Occipital lobe (tissue), 3 donors: ENCODE measurements at places on chromosomes 3 and 15. TPM values are rescaled to one million over a fixed set of nuclear protein-coding genes. Genes with fewer than 3 reads are reported as not detected.

GRCh38 chr15:63018639-63019038 is 23.9 kb upstream of the TPM1 start:
- DNase-seq, result no peak

DNA sequence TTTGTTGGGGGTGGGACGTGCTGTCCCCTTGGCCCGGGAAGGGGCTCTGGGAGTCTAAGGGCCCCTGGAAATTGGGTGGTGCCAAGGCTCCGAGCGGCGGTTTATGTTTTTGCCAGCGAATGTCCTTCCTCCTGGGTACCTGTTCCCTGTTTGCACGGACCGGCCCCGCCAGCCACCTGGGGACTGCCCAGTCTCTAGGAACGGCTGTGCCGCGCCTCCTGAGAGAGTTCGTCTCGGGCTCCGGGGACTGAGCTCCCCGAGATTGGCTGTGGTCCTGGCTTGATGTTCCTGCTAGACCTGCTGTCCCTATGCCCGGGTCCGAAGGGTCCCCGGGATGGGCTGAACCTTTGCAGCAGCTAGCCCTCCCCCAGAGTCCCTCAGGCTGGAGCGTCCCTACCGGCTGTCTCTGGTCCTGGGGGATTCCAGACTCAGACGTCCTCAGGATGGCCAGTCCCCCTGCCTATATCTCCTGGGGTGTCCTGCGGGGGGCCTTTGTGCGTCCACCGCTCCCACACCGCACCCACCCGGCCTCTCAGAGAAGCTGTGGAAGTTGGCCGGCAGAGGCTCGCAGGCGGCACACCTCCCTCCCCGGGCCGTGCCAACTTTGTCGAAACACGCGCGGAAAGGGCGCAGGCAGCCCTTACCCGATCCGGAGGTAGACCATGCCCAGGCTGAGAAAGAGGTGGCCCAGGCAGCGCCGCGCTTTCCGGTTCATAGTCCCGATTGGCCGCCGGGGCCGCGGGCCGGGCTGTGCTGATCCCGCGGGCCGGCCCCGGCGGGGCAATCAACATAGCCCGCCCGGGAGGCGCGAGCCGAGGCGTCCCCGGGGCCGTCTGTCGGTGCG is 547 bp downstream of the WNT7A start:
- no peak for DNase-seq

DNA sequence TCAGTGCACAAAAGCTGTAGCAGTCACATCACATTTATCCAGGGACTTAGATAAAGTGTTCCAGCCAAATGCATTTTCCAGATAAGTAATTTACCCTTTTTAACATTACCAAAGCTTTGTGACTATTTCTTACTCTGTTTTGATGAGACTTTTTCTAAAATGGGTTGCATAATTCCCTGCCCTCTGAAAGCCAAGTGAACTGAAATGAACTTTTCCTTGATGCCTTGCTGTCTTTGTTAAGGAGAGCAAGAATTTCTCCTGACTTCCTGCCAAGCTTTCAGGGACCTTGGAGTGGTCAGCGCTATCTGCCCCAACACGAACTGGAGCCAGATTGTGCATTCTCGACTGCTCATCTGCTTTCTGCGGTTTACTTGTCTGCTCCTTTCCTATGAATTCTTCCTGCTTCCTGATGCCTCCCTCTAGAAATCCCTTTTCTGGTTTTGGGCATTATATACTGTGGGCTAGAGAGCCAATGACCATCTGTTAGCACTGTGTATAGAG is 34.8 kb downstream of the EIF4E3 start:
- DNase-seq, result no peak

DNA sequence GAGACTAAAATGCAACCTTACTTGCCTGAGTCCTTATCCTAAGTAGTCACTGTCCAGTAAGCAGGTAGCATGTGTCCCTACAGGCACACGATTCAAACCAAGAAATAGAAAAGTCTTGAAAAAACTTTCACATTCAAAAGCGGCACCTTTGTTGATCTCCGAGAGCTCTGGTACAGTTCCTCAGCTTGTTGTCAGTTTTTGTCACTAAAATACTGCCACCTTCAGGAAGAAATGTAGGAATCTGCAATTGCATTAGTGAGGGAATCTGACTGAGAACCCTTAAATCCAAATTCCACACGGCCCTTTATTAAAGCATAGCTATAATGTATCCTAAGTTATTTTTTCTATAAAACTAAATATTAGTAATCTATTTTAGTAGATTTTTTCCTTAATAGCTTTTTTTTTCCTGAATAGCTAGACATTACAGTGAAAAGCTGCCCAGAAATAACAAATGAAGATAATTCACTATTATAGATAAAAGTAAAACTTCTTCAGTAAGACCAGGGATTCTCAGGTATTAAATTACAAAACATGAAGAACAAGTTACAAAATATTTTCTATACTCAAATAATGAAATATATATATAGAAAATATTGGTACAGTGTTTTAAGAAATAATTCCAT is 44.0 kb downstream of the CCDC54 start:
- peak; percentile 2 for DNase-seq

Gene ZIC1
- total RNA-seq, result 15.6 TPM

DNA sequence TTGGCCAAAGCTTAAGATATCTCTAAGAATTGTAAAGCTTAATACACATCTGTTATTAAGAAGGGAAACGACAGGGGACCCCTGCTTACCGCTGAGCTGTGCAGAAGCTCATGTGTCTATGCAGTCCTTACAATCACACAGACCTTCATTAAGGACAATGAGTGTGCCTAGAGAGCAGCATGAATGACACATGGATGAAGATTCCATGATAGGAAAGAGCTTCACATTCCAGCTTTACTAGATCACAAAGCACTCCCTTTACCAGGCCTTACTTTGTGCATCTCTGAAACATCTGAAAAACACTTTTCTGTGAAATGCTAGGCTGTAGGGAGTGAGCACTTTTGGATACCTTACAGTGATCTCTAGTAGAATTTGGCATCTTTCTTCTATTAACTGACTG is 32.0 kb downstream of the RNF168 start:
- no peak for DNase-seq

DNA sequence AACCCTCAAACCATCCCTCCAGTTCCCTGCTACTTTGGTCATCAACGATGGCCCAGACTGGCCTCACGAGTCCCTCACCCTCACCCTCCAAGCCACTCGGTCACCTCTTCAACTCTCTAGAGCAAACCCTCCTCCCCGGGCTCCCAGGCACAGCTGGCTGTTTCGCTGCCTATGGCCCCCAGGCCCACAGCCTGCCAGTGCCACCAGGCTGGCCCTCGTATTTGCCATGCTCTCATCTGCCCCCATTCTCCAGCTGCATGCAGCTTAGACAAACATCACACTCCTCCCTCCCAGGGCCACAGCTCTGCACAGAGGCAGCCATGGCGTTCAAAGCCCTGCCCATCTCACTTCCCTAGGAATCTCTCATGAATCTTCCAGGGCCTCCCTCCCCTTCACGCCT is 13.8 kb downstream of the RAB43 start:
- no peak for DNase-seq

- no peak for DNase-seq
Measured at GRCh38 chr3:188646592-188646991, 492.6 kb downstream of the LPP start.

GRCh38 chr3:186100398-186100797 is 8.5 kb downstream of the ETV5 start:
- no peak for DNase-seq

DNA sequence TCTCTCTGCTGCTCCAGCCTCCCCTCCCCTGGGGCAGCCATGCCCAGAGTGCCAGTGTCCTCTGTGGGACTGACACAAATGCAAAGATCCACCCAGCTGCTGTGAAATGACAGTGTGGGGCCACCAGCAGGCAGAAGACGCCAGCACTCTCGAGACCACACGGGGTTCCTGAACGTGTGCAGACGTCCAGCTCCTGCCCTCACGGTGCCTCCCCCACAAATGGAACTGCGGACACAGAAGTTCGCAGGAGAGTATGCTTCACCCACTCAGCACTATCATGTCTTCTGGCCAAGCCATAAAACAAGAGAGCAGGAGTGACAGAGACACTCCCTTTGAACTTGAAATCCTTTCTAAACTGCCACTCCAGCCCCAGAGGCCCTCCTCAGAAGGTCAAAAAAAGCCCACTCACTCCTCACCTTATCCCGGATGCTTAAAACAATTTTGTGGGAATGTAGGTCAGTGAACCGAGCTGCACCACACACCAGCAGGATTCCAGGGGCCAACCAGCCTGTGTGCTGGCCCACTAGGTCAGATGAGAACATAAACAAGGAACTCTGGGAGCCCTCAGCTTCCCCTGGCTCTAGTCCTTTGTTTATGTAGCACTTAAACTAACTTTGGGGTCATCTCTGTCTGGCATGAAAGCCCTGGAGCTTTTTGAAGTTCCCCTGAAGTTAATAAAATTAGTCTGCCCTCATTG is 112.6 kb downstream of the DNAJB8 start:
- no peak for DNase-seq

Gene ITIH1
- 0.94 TPM for total RNA-seq

Gene MKRN2OS
- not detected for total RNA-seq

- DNase-seq, result no peak
Measured at GRCh38 chr15:58433597-58434333, 2.0 kb downstream of the LIPC start.

Gene GOLGA6L9
- total RNA-seq, result 5.3 TPM

DNA sequence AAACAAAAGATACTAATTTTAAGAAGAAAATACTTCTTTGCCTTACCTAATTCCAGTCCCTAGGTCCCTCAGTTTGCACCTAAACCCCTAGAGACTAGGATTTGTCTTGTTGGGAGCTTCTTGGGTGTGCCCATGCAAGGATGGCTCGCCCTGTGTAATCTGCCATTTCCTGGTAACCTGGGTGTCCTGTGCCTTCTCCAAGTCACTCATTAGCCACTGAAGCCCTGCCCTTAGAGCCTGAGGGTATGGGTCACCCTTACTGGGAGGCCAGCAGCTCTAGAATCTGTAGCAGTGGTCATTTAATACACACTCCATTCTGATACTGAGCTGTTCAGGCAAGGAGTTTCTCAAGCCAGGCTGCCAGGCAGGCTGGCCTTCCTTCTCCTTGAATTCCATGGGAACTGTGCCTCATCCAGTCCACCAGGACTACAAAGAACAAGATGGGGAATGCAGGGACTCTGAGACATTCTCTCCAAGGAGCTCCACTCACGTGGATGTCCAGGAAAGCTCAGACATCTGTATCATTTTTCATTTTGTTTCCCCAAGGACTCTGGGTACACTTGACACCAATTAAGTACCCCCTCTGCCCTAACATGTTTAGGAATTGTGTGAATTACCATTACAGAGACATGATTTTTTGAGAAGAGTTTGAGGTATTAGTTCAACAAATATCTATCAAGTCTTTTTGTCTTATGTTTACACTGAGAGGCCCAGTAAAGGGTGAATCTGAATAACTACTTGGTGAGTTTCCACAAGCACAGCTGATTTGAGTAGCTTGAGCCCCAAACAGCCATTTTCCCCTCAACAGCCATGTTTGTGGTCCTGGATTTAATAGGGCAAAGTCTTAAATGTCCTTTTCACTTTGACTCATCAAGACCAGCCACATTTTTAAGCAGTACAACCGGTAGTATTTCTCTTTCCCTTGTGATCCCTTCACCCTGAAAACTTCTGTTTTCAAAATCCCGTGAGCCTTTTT is 52.6 kb downstream of the ARNT2 start:
- DNase-seq, result no peak

DNA sequence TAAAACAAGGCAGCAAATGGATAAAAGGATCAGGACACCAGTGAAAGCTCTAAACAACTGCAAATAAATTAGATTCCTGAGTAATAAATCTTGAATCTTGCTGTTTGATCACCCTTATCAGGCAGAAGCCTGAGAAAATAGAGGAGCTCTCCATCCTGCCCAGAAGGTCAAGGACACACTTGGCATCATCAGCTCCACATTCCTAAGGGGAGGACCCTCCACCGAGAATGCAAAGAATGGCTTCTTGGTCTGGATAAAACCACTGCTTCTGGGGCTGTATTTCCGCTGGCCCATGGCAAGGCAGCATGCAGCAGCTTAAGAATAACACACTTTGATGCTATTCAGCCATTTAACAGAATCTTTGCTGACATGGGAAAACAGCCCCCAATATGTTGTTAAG is 108.9 kb upstream of the TSC22D2 start:
- DNase-seq, result no peak

Gene PSTPIP1
- total RNA-seq, result 0.62 TPM

Gene TUSC7
- total RNA-seq, result not detected

Gene PPP2R3A
- 37.9 TPM for total RNA-seq

Gene NOX5
- under 0.01 TPM for total RNA-seq

DNA sequence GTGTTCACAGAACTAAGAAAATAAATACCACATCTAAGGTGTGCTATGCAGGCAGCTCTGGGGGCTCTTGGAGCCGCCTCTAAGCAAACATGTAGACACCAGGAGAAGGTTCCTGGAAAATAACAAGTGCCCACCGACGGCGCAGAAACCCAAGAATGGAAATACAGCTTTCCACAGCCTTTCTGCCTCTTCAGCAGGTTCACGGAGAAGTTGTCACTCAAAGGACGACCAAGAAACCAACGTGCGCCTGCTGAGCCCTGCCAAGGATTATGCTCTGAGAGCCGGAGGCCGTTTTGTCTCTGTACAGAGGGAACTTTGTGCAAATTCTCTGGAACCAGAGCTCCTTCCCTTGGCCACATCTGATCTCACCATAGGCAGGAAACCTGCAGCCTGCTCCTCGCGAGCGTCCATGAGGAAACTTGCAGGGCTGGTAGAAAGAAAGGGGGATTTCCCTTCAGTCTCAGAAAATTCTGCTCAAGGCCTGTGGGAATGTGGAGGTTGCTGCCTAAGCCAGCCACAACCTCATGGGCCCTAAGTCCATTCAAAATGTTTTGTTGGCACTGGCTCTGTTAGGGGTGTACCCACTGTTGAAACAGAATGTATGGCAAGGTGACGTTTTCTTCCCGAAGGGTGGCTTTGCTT is 40.6 kb upstream of the ETV5 start:
- DNase-seq, result no peak

Gene SCN5A
- total RNA-seq, result 0.16 TPM

- DNase-seq, result no peak
Measured at GRCh38 chr3:134353831-134354611, 20.2 kb downstream of the AMOTL2 start.

- DNase-seq, result no peak
Measured at GRCh38 chr3:69219101-69219708, 96.8 kb upstream of the LMOD3 start.

DNA sequence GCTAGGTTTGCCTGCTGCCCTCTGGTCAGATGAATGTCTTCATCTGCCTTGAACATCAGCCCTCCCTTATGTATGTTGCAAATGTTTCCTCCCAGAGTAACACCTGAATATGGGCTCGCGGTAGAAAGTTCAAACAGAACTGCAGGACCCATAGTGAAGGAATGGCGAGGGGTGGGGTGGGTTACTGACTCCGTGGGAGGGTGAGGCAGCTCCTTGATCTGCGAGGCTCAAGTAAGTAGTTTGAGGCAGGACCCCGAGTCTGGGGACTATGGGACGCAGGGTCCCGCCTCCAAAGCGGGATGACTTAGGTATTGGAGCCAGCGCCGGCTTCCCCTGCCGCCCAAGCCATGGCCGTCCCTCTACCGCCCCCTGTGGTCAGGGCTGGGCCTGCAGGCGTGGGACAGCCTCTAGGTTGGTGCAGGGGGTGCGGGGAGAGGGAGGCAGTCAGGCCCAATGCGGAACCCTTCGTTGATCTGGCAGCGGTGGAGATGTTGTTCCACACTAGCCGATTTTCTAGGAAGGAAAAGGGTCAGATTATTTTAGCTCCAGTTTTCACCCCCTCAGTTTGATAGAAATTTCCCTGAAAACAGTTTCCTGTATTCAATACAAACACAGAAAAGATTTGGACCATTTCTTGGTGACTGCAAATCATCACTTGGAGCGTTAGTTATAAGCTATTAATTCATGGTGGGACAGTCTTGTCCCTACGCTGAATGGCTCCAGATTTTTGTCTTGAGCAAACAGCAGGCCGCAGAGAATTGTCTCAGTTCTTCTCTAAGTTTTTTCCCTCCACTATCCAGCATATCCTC is 72.3 kb downstream of the CORO2B start:
- DNase-seq, result no peak
